ENCODE measurements at places on chromosomes 7 and 10. TPM values are rescaled to one million over a fixed set of nuclear protein-coding genes. Genes with fewer than 3 reads are reported as not detected.

DNA sequence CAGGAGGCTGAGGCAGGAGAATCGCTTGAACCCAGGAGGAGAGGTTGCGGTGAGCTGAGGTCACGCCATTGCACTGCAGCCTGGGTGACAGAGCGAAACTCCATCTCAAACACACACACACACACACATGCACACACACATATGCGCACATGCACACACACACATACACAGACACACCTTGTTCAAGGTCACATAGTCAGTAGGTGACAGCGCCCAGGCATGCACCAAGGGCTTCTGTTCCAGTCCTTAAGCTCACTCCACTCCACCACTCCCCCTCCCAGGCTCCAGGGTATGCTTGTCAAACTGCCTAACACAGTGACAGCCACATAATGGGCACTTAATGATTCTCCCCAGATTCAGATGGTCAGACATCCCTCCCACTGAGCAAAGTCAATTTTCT lies 37.0 kb downstream of the KCNMA1 start:
- no peak overlapping the region for H3K4me3 ChIP-seq
- H3K36me3 ChIP-seq = no peaks in the 10 kb centered on the region
- peaks cover 16% of the 10 kb centered on the region for H3K4me1 ChIP-seq
- peaks cover 1% of the 10 kb centered on the region for H3K27me3 ChIP-seq
- H3K27ac ChIP-seq = no peak overlapping the region

- no peak overlapping the region for H3K4me3 ChIP-seq
- H3K4me1 ChIP-seq = no peaks in the 10 kb centered on the region
- H3K27ac ChIP-seq = no peak overlapping the region
These were observed 739.9 kb downstream of the XPNPEP1 start for GRCh38 chr10:109183366-109183765.

- no peak for DNase-seq
- no peaks in the 10 kb centered on the region for H3K4me1 ChIP-seq
- no peaks in the 10 kb centered on the region for H3K36me3 ChIP-seq
- peaks cover 3% of the 10 kb centered on the region for H3K27me3 ChIP-seq
- no peak overlapping the region for H3K4me3 ChIP-seq
These were observed 40.6 kb downstream of the AKR1B15 start for GRCh38 chr7:134589491-134589941.

- H3K4me1 ChIP-seq = no peaks in the 10 kb centered on the region
- H3K27me3 ChIP-seq = no peaks in the 10 kb centered on the region
- H3K4me3 ChIP-seq = no peak overlapping the region
- H3K27ac ChIP-seq = no peak overlapping the region
- DNase-seq = no peak
- peaks cover 2% of the 10 kb centered on the region for H3K36me3 ChIP-seq
These were observed 26.0 kb upstream of the TMEM140 start for GRCh38 chr7:135121868-135122267.

DNA sequence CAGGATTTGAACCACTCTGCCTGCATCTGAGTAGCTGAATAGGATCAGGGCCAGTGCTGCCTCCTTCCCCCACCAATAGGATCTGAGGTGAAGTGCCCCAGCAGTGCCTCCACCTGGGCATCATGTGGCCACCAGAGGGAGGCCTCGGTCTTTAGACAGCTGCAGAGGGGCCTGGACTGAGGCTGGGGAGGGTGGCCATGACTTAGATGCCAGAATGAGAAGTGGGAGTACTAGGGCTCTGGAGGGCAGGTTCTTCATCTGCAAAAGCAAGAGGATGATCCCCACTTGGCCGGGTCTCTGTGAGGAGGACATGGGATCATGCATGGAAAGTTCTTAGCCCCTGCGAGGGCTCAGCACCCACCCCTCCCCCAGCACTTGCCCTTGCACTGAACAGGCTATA lies 56.9 kb downstream of the NEUROG3 start:
- H3K27me3 ChIP-seq = peaks cover 29% of the 10 kb centered on the region
- H3K27ac ChIP-seq = no peak overlapping the region
- peak; percentile 39 for DNase-seq
- no peak overlapping the region for H3K4me3 ChIP-seq
- no peaks in the 10 kb centered on the region for H3K4me1 ChIP-seq
- no peaks in the 10 kb centered on the region for H3K36me3 ChIP-seq

GRCh38 chr10:130121486-130122079 lies 11.0 kb upstream of the C10orf143 start:
- no peaks in the 10 kb centered on the region for H3K36me3 ChIP-seq
- H3K27ac ChIP-seq = no peak overlapping the region
- H3K4me3 ChIP-seq = no peak overlapping the region
- H3K27me3 ChIP-seq = peaks cover 14% of the 10 kb centered on the region
- no peak for DNase-seq

DNA sequence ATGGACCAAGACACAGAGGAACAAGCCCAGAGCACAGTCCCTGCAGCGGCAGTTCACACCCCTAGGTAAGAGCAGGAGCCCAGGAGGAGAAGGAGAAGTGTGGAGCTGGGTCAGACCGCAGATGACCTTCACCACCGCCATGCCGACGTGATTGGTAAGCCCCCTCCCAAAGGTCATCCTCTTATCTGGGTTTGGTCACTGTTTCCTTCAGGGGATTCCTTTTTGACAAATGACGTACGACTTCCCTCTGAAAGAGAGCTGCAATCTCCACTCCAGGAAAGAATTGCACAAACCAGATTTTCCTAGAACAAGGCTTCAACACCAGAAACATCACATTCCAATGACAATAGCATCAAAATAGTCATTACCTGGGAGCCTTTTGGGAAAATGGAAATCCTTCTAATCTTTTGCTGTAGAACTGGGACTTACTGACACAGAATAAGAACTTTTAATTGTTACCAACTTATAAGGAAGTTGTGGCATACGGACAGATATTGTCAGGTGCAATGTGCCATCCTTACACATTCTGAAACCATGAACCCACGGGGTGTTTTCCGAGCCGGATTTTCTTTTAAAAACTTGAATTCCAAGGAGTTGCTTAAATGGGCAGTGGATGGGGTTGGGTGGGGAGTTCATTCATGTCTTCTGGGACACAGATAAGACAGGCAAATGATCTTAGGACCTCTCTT lies 20.8 kb upstream of the ADAM12 start:
- H3K4me1 ChIP-seq = no peaks in the 10 kb centered on the region
- DNase-seq = no peak
- H3K27ac ChIP-seq = no peak overlapping the region
- H3K36me3 ChIP-seq = no peaks in the 10 kb centered on the region

DNA sequence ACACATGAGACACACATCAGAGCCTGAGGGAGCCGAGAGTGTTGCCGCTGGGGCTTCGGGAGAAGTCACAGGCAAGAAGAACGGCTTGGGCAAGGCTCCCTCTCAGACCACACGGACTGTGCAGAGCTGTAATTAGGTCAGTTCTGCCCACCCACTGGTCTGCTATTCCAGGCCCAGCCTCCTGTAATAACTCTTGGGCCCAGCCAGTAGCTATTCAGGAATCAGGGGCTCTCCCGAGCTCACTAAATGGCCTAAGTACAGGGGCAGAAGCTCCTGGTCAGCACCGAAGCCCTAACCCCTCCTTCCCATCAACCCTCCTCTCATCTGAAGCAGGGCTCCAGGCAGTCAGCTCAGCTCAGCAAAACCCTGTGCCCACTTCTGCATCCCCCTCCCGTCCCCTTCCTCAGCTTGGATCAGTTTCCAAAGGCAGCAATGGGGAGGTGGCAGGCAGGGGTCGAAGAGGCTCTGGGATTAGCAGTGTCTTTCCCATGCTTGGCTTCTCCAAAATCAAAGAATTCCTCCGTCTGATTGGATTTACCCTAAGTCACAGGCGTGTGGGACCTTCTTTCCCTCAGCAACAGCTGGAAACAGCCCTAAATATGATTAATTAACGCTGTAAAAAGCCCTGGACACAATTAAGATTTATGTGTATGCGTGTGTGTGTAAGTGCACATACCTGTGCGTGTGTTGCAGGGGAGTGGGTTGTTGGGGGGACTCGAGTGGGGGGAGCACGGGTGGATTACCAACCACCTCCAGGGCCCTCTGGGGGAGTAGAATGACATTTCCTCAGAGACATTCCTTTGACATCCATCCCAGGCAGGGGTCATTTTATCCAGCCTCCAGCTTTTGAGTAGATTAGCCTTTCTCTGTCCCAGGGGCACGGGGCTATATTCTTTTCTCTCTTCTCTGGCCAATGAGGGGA lies 48.4 kb upstream of the BTRC start:
- peaks cover 33% of the 10 kb centered on the region for H3K27me3 ChIP-seq
- DNase-seq = no peak
- peaks cover 2% of the 10 kb centered on the region for H3K4me1 ChIP-seq
- no peak overlapping the region for H3K4me3 ChIP-seq
- no peaks in the 10 kb centered on the region for H3K36me3 ChIP-seq
- no peak overlapping the region for H3K27ac ChIP-seq

DNA sequence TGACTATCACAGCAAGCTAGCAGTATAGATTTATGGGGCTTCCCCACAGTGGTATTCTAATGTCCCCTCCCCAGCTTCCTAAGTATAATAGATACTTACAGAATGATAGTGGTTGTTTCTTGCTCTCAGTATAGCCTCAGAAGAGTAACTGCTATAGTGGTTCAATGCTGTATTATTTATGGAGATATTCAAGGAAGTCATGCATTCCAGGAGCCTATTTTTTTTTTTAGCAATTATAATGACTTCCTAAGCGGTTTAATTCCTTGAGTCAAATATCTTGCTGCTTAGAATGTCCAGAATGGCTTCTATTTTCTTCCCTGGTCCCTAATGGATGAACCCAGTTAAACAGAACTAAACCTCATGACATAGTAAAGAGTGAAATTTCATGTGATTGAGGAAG lies 451.5 kb upstream of the SEMA3D start:
- H3K36me3 ChIP-seq = no peaks in the 10 kb centered on the region
- H3K27ac ChIP-seq = no peak overlapping the region
- no peaks in the 10 kb centered on the region for H3K4me1 ChIP-seq
- DNase-seq = no peak
- no peak overlapping the region for H3K4me3 ChIP-seq

DNA sequence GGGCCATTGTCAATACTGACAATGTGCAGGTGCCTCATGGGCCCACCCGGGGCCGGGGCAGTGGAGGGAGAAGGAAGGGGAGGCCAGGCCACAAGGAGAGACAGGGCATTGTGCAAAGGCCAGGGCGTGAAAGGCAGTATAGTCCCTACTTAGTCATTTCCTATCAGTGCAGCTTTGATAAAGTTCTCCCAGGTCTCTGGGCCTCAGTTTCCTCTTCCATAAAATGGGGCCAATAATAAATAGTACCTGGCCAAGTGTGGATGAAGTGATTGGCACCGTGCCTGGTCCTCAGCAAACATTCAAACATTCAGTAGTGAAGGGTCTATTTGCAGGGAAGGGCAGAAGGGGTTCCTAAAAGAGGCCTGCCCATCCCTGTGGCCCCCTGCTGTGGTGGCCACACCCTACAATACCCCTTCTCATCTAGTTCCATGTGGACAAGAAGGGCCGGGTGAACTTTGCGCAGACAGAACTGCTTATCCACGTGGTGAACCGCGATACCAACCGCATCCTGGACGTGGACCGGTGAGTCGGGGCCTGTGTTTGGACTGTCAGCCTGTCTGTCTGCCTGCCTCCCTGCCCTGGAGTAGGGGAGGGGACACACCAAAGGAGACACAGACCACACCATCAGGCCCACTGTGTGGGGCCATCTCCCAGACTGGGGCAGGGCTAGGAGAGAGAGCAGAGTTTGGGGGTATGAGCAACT lies 36.9 kb upstream of the VSIR start:
- H3K4me1 ChIP-seq = peaks cover 2% of the 10 kb centered on the region
- no peaks in the 10 kb centered on the region for H3K27me3 ChIP-seq
- no peaks in the 10 kb centered on the region for H3K36me3 ChIP-seq
- no peak for DNase-seq
- H3K4me3 ChIP-seq = no peak overlapping the region

DNA sequence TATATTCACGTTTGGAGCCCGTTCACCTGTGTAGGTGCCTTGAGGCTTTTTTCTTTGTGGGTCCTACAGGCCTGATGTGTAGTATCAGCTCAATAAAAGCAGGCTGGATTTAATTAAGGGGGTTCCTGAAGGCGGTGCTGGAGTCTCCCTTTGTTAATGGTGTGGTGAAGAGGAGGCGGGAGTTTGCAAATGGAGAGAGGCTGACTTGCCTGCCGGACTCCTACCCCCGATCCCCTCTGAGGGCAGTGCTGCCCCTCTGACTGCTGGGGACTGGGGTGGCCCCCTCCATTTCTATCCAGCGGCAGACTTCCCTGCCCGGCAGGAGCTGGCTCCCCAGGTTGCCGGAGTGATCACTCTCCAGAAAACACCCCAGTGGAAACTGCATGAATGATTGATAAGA lies 45.1 kb downstream of the ZMIZ1 start:
- no peak overlapping the region for H3K27ac ChIP-seq
- peaks cover 29% of the 10 kb centered on the region for H3K4me1 ChIP-seq

DNA sequence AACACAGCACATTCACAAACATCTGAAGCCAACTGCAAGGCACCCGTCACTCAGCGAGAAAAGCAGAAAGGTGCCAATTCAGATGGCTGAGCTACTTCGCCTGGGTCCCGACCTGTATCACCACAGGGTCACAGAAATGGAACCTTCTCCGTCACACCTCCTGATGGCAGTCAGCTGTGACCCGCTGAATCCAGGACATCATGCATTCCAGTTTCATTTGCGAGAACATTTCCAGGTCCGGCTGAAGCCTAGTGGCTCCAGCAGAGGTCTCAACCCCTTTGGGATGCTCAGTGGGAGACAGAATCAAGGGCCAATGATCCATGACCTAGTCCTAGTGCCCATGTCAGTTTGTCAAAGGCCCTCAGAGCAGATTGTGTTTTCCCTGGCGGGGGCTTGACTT lies 193.6 kb upstream of the KLF14 start:
- peak overlapping the region; percentile 87 for H3K27ac ChIP-seq
- H3K36me3 ChIP-seq = peaks cover 58% of the 10 kb centered on the region
- peaks cover 86% of the 10 kb centered on the region for H3K4me1 ChIP-seq
- no peak overlapping the region for H3K4me3 ChIP-seq

- H3K27ac ChIP-seq = no peak overlapping the region
- no peaks in the 10 kb centered on the region for H3K27me3 ChIP-seq
- no peak overlapping the region for H3K4me3 ChIP-seq
- DNase-seq = no peak
- H3K36me3 ChIP-seq = no peaks in the 10 kb centered on the region
- no peaks in the 10 kb centered on the region for H3K4me1 ChIP-seq
These were observed 104.7 kb downstream of the GFRA1 start for GRCh38 chr10:116168329-116168728.

GRCh38 chr7:30200591-30200990 lies 65.8 kb downstream of the MTURN start:
- no peak overlapping the region for H3K27ac ChIP-seq
- H3K4me3 ChIP-seq = no peak overlapping the region
- H3K36me3 ChIP-seq = no peaks in the 10 kb centered on the region
- DNase-seq = no peak
- H3K4me1 ChIP-seq = no peaks in the 10 kb centered on the region

DNA sequence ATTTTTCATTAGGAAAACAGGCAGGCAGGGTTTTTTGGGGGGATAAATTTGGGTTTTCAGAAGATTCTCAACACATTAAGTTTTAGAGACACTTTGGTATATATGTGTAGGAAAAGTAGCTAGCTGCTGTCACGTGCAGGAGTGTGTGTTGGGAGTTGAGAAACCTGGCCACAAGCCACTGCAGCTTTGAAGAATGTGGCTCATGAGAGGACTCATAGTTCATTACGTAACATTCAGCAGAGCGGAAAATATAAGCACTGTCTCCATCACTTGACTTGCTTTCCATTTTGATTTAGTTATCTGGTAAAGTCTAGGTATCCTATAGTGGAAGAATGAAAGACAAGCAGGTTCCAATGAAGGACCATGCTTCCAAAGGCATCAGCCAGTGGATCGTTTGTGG lies 31.2 kb downstream of the SMNDC1 start:
- H3K4me3 ChIP-seq = no peak overlapping the region
- peak; percentile 38 for DNase-seq
- no peak overlapping the region for H3K27ac ChIP-seq
- H3K36me3 ChIP-seq = no peaks in the 10 kb centered on the region

LRRC4 gene
- not detected for total RNA-seq

CAMK2B gene
- not detected for total RNA-seq

ITGA8 gene
- total RNA-seq = not detected

OR2A1 gene
- 0.17 TPM for total RNA-seq

PRR15 gene
- not detected for total RNA-seq

CFAP69 gene
- not detected for total RNA-seq
